ENCODE measurements at places on chromosomes 3 and 15.

DNA sequence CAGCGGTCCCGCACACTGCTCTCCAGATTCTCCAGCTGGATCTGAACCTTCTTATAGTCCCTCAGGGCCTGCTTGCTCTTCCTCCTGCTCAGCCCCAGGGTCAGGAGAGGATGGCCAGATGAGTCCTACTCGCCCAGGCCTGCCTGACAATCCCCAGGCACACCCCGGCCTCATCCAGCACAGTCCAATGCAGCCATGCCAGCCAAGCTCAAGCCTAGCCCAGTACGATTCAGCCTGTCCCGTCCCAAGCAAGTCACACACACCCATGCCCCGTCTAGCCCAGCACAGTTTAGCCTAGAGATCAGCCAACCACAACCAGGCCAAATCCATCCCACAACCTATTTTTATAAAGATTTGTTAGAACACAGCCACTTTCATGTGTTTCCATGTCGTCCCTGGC, 16.8 kb downstream of the PLXNB1 start:
- no peak for DNase-seq

DNA sequence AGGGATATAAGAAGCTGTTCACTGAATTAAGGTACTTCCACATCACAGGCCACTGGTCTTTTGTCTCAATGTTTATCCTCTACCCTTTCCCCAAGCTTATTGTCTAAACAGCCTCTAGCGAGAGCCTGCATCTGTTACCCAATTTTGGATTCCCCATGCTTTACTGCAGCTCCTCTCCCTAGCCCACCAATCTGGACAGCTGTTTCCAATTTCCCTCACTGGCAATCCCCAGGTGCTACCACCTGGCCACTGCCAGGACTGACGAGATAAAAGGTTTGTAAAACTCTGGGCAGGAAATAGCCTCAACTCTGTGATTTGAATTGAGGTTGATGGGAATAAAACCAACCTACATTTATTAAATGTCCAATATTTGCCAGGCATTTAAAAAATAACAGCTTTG, 58.0 kb upstream of the TEX9 start:
- DNase-seq: no peak

DNA sequence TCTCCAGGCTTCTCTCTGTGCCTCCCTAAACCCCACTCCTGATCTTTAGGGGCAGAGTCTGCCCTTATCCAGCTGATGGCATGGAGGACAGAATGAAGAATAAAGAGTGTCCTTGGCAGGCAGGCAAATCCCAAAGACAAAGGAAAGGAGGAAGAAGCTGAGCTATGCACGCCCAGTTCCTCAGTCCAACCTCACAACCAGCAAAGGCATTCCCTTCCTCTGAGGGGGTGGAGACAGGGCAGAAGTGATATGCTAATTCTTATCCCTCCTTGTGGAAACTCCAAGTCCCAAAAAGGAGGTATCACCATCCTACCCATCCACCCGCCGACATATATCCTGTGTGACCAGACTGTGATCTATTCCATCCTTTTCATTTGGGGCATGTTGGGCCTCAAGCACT, 10.5 kb upstream of the CCDC54 start:
- DNase-seq: no peak

- DNase-seq: no peak
These were observed 147.0 kb downstream of the MYLK start for GRCh38 chr3:123737168-123737567.

- no peak for DNase-seq
These were observed 47.7 kb downstream of the WNT7A start for GRCh38 chr3:13832130-13832529.

- DNase-seq: no peak
These were observed 16.8 kb downstream of the RPUSD3 start for GRCh38 chr3:9826815-9827573.

- DNase-seq: no peak
These were observed 174.6 kb downstream of the CHST2 start for GRCh38 chr3:143294188-143294587.

- DNase-seq: no peak
These were observed 23.1 kb upstream of the CMC1 start for GRCh38 chr3:28218071-28218916.

DNA sequence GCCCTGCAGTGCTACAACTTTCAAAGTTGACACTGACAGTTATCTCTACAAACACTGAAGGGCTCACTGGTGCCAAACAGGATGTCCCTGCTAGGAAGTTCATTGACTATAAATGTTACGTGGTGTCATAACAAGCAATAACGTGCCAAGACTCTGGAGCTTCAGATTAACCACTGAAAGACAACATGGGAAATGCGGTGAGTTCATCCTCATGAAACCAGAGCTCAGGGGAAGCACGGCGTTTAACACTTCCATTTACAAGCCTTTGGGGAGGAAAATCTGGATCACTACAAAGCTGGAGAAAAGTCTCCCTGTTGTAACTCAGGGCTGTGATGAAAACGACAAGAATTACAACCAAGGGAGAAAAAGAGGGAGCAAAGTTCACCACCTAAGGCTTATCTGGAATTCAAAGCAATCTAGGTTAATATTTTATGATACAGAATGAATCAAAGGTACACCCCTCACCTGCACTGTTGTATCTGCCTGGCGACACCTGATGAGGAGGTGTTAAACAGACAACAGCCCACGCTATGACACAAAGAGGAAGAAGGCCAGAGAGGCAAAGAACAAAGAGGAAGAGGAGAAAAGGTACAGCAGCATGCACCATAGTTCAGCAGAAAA, 27.0 kb downstream of the SHQ1 start:
- no peak for DNase-seq

GRCh38 chr15:79436037-79436780, 4.1 kb downstream of the MINAR1 start:
- DNase-seq: no peak

DNA sequence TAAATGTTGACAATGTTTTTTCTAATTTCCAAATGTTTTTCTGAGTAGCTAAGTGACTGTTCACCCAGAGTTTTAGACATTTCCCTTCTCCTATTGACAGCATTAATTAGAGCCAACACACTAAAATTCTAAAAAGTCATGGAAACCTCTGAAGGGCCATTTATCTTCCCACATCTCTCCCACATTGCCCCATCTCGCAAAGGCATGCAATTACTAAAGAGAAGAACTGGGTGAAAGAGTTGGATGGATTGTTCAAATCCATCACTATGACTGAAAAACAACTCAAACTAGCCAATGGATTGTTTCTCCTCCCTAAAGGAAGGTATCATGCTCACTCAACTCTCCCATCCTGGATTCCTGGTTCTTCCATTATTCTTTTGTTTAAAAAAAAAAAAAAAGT, 30.0 kb upstream of the PHLDB2 start:
- no peak for DNase-seq

- DNase-seq: no peak
These were observed 39.8 kb upstream of the IREB2 start for GRCh38 chr15:78398076-78398825.

DNA sequence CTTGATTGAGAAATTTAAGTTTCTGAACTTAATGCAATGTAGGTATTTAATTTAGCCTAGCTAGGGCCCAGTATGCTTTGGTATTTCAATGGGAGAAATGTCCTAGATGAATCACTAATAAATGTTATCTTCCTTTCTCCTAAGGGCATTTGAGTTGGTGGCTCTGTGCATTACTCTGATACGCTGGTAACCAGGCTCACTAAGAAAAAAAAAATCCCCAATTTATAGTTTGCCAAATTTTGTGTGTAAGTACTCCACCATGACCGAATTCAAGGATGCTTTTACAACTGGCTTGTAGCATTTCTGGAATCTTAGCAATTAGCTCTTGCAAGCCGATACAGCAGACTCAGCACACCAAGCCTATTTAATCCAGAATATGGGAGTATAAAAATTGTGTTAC, 94.6 kb upstream of the LPP start:
- no peak for DNase-seq

DNA sequence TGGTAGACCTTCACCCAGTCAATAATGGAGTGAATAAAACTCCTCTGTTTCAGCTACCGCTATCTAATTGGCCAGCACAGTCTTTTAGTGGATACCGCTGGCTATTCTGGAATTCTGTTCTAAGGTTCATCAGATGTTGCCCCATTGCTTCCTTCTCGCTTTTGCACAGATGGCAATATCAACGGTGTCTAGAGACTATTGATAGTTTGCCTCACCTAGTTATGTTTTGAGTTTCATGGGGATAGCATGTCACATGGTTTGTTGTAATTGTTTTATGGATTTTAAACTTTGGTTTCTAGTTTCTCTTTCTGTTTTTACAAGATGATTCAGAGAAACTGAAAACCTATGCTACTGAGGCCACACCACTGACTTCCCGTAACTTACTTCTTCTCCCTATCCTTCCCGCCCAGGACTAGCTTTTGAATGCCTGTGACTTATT, 2.0 kb downstream of the XRN1 start:
- DNase-seq: no peak

DNA sequence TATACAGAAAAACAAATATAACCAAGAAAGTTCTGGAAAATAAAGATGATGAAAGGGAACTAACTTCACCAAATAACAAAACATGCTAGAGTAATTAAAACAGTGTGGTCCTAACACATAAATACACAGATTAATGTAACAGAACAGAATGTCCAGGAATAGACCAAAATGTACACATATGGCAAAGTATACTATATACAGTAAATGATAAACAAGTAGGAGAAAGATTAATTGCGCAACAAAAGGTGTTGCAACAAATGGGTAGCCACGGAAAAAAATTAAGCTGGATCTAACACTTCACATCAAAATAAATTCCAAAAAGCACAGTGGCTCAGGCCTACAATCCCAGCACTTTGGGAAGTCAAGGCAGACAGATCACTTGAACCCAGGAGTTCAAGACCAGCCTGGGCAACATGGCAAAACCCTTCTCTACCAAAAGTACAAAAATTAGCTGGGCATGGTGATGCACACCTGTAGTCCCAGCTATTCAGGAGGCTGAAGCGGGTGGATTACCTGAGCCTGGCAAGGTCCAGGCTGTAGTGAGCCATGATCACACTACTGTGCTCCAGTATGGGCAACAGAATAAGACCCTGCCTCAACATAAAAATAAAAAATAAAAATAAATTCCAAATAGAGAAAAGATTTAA, 19.8 kb downstream of the SCAP start:
- no peak for DNase-seq

DNA sequence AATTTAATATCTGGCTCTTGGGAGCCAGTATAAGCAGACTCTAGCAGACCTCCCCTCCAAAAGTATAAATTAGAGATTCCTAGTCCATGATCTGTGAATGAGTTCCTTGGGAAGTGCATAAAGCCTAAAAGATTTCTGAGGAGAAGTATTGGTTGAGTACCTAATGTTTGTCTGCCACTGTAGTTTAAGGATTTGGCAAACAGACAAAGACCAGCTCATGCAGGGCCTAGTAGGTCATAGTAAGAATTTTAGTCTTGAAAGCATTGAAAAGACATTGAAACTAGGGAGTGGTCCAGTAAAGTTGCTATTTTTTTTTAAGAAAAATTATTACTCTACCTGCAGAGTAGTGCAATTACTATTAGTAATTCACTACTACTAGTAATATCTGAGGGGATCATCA, 67.5 kb downstream of the SPRED1 start:
- DNase-seq: no peak

- no peak for DNase-seq
These were observed 12.0 kb downstream of the GREM1 start for GRCh38 chr15:32729700-32730395.

GRCh38 chr3:27253831-27254230, 115.4 kb downstream of the NEK10 start:
- DNase-seq: no peak

DNA sequence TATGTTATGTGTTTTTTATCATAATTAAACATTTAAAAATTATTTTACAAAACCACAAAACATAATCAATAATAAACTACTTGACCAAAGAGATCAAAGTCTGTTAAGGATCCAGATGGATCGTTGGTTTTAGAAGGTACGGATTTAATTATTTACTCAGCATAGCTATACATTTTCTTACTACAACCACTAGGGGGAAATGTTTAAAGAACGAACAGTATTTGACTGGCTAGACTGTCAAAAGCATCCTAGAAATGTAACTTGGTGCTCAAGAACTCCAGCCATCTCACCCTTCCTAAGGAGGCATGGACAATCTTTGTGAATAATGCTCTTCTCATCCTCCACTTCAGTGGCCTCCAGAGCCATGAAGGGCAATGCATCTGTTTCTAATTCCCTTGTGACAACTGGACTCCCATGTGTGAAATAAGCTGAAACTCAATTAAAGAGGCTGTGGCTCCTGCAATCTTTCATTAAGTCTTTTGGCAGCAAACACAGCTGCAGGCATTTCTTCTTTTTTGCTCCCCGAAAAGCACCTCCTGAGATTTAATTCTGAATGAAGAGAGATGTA, 94.7 kb upstream of the TUSC7 start:
- DNase-seq: no peak

GRCh38 chr3:135077186-135077585, 282.1 kb downstream of the EPHB1 start:
- no peak for DNase-seq

DNA sequence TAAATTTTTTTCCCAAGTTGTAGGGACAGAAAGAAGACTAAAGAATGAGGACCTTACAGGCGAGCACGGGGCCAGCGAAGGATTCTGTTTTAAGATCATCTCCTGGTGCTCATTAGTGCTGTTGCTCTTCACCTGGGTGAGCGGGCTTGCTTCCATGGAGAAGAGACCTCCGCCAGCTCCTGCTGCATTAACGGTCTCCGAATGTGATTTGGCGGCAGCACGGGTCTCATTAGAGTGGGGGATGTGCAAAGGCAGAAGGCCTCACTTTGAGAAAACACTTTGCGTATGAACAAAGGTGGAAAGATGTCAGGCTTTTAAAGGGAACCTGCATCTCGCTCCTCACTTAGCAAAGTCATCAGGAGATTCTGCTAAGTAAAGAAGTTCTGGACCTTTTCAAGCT, 753.4 kb upstream of the CFAP20DC start:
- DNase-seq: no peak

DNA sequence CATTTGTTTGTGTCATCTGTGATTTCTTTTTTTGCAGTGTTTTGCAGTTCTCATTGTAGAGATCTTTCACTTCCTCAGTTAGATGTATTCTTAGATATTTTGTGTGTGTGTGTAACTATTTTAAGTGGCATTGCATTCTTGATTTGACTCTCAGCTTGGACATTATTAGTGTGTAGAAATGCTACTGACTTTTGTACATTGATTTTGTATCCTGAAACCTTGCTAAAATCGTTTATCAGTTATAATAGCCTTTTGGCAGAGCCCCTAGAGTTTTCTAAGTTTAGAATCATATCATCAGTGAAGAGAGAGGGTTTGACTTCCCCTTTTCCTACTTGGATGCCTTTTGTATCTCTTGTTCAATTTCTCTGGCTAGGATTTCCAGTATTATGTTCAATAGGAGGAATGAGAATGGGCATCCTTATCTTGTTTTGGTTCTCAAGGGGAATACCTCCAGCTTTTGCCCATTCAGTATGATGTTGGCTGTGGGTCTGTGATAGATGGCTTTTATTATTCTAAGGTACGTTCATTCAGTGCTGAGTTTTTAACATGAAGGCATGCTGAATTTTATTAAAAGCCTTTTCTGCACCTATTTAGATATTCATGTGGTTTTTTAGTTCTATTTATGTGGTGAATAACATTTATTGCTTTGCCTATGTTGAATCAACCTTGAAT, 211.7 kb downstream of the MBNL1 start:
- no peak for DNase-seq

- no peak for DNase-seq
These were observed 58.9 kb downstream of the MYO1E start for GRCh38 chr15:59313641-59314332.

- DNase-seq: no peak
These were observed 40.1 kb downstream of the TTC23 start for GRCh38 chr15:99209326-99209725.

- peak; percentile 34 for DNase-seq
These were observed 140.6 kb downstream of the RBPMS2 start for GRCh38 chr15:64634576-64635498.
